CD4-positive, alpha-beta T cell treated with Interleukin-6 for 4 hours (primary cell): ENCODE measurements at places on chromosomes 3 and 15.
A peak's percentile ranks its signal among the peaks of the same experiment; 100 is the strongest.

- DNase-seq, result no peak
Observed at GRCh38 chr3:196813903-196814302, 53.8 kb upstream of the SENP5 start.

DNA sequence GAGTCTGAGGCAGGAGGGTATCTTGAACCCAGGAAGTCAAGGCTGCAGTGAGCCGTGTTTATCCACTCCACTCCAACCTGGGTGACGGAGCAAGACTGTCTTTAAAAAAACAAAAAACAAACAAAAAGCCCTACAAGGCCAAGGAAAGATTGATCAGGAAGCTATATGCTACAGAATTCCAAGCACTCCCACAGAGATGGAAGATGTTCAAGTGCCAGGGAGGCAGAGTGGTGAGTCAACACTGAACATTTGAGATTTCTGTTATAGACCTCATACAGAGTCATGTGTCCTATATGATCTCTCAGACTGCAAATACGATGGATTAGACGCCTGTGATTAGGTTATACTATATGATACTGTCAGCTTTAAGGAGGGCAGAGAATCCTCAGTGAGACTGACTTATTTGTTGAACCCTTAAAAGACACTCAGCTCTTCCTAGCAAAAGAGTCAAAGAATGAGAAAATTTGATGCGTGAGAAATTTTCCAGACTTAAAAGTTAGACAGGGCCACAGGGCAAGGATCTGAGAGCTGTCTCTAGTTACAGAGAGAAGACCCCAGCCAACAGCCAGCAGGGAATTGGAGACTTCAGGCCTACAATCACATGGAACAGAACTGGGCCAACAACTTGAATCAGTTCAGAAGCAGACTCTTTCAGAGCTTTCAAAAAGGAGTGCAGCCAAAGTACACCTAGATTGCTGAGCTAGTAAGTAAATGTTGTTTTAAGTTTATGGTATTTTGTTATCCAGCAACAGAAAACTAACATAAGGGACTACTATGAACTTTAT lies 107.6 kb downstream of the PIK3CB start:
- no peak for DNase-seq

DNA sequence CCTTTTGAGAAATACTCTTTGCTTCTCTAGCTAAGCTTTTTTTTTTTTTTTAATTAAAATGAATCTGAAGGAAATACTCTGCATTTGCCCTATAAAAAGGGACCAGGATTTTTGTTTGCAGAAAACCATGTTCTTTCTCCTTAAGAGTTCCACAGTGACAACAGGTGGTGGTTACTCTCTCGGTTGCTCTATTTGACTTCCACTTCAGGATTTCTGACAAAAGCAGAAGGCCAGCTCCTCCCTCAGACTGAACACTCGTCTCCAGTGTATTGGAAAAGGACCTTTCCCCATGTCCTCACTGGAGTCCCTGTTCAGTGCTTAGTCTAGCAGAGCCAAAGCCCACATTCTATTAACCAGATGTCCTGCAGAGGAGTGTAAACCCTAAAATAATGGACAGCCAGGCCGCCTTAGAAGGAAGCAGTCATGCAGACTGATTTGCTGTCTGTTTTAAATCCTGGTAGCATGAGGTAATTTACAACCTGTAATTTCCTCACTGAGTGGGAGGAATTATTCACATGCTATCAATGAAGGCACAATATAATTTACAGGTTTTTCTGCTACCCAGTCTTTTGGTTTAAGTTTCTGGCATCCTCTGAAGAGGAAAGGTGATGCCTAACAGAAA lies 599.3 kb downstream of the PYDC2 start:
- DNase-seq, result no peak

GRCh38 chr15:70160267-70160666 lies 62.5 kb upstream of the TLE3 start:
- DNase-seq, result no peak

DNA sequence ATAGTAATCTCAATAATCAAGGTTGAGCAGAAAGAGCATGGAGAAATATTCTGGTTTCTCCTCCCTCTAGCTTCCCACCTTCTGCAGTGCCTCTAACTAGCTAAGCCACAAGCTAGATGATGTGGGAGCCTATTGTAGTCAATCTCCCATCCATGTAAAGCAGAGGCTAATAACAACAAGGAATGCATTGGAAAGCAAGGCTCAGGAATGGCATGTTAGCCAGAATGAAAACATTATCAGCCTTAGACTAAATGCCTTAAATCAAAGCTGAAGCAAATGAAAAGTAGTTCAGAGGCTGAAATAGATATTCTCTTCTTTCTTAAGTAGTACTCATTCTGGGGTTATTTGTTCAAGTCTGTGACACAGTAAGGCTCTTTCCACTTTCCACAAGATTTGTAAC lies 350.3 kb upstream of the DPPA4 start:
- no peak for DNase-seq

GRCh38 chr3:119187266-119187665 lies 13.9 kb downstream of the UPK1B start:
- DNase-seq, result no peak

- no peak for DNase-seq
Observed at GRCh38 chr3:194067949-194068362, 68.0 kb upstream of the HES1 start.

DNA sequence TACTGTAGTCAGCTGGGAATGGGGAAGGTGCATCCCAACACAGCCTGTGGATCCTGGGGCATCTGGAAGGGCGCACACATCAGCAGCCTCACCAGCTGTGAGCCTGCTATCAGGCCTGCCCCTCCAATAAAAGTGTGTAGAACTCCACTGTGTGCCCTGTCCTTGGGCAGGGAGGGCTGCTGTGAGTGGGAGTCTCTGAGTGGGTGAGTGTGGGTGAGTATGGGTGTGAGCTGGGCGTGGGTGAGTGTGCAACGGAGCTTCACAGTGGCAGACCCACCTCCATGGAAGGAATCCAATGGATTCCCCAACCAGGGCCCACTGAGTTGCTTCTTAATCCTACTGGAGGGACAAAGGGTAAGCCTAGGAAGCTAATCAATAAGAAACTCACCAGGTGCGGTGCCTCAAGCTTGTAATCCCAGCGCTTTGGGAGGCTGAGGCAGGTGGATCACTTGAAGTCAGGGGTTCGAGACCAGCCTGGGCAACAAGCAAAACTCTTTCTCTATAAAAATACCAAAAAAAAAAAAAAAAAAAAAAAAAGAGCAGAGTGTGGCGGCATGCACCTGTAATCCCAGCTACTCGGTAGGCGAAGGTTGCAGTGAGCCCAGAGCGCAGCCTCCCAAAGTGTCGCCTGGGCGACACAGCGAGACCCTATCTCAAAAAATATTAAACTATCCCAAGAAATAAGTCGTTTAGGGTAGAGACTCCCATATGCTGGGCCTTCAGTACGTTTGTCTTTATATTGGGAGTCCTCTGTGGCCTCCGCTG lies 555 bp upstream of the RCCD1 start:
- no peak for DNase-seq

- DNase-seq, result peak; percentile 78
Observed at GRCh38 chr15:40506964-40507571, 36.3 kb downstream of the CHST14 start.

DNA sequence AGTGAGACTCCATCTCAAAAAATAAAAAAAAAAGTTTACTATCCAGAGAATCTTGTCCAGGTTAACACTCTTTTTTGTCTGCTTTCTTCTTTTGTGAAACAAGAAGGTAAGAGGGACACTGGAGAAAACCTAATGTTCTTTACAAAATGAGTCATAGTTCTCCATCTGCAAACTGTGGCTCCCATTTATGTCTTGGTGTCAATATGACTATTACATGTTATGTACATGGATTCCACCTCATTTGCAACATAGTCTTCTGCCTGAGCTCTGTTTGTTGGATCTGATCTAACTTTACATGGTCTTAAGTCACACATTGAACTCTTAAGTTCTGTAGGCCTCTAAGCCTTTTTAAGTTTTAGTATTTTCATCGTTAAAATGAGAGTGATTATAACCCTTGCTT lies 421.2 kb upstream of the TPRG1 start:
- no peak for DNase-seq

GRCh38 chr15:40114218-40114617 lies 5.5 kb upstream of the BMF start:
- no peak for DNase-seq

GRCh38 chr15:83288381-83288801 lies 3.9 kb upstream of the BNC1 start:
- no peak for DNase-seq
